NCI-H460 (cell line): ENCODE measurements at places on chromosomes 16 and 17. TPM values are rescaled to one million over a fixed set of nuclear protein-coding genes. Genes with fewer than 3 reads are reported as not detected.
A peak's percentile ranks its signal among the peaks of the same experiment; 100 is the strongest.

Gene NEUROD2
- not detected in 2 replicates for total RNA-seq

Gene CREBBP
- 15.2 and 15.8 TPM in 2 replicates for total RNA-seq

Gene SDR42E1
- total RNA-seq, result not detected in 2 replicates

Gene ZFP90
- total RNA-seq, result 27.6 and 28.6 TPM in 2 replicates

Gene CCDC92B
- not detected in 2 replicates for total RNA-seq

Gene HBQ1
- total RNA-seq, result 1.5 and 2.4 TPM in 2 replicates

Gene MYOCD
- total RNA-seq, result 0.02 TPM in 1 of 2 replicates, not detected in the other

Gene OR2C1
- not detected in 2 replicates for total RNA-seq

Gene CDH8
- not detected in 2 replicates for total RNA-seq

Gene ATMIN
- total RNA-seq, result 26.2 and 33.4 TPM in 2 replicates

Gene ZNF276
- total RNA-seq, result 15.5 and 18.0 TPM in 2 replicates

DNA sequence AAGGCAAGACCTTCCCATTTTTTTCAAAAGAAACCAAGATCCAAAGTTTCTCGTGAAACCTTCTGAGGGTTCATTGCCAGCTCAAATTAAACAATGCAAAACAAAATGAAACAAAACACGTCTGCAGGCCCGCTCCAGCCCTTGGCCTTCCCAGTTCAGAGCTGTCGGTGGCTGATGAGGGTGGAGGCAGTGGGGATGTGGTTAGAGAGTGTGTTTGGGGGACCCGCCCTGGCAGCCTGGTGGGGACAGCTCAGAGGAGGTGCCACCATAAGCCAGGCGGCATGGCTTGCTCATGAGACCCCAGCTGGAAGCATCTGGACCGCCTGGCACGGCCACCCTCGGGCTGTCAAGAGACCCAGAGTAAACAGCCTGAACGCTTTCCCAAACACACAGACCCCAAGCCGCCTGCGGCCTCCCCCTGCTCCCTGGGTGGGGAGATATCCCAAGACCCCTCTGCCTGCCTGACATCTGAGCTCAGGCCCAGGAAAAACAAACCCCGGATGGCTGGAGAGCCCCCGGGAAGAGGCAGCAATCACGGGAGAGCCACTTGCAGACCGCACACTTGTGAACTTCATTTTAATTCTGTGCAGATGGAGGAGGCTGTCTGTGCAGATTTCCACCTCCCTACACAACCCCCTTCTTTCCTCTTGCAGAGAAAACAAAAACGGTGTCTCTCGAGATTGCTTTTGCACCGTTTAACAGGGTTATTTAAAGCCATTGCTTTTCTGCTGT, 35.4 kb upstream of the LITAF start:
- no peak for DNase-seq

GRCh38 chr16:30407102-30407803, at the start of gene ZNF771:
Gene ZNF771 (plus strand): TSS chr16:30407606. CDS start chr16:30408054, 448 bp downstream.
- peak; percentile 86 for DNase-seq

- no peak for DNase-seq
Observed at GRCh38 chr17:63840591-63841349, 1.7 kb downstream of the SMARCD2 start.

DNA sequence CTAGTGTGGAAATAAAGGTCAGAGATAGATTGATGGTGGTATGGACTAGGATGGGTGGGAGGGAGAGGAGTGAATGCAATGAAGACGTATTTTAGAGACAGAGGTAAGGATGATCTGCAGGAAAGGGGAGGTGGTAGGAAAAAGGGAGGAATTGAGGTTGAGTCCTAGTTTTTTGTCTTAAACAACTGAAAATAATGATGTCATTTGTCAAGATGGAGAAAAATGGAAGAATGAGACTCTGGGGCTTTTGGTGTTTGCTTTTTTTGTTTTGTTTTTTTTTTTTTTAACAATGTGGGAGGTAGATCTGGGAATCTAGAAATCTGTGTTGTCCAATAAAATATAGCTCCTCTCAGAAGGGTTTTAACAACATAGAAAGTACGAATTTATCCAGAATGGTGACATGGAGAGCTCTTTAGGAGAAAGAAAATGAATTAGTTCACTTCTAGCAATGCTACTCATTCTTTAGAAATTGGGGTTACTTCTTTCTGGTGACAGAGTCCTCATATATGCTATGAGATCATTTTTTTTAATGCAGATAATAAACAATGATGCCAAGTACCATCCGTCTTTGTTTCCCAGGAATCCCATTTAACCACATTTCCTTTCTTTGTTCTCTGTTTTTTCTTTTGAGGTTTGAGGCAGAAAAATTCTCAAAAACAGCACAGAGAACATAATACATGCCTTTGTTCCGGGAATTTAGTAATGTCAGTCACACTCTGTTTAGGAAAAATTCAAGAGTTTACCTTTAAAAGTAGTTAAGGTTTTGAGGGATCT, 225.3 kb upstream of the COX10 start:
- DNase-seq, result no peak

DNA sequence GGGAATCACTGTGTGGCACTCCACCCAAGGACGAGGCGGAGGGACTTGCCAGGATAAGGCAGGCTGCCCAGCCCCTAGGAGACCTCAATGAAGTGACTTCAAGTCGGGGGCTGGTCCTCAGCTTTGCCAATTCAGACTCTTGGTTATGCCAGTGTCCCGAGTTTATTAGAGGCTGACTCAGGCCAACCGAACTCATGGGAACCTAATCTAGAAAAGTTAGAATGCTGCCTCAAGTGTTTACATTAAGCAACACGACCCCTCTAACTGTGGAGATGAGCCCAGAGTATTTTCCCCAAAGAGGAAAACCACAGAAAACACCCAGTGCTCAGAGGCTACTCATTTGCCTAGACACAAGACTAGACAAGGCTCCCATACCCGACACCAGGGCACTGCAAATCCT, 1.1 kb upstream of the TEKT3 start:
- no peak for DNase-seq

- no peak for DNase-seq
Observed at GRCh38 chr17:47281216-47281615, 27.6 kb downstream of the ITGB3 start.

DNA sequence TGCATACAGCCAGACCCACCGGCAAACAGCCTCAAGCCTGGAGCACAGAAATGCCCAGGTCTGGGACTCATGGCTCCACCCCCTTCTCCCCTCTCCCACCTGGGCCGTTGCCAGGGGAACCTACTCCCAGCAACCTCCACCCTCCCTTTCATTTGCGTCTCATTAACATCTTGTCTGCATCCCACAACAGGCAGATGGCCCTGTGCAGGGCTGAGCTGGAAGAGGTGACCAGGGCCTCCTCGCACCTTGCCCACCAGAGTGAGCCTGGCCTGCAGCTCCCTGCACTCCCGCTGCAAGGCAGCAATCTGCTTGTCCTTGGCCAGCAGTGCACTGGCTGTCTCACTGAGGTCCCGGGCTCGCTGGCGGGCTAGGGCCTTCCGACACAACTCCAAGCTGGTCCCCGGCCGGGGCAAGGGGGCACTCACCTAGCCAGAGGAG, 3.3 kb downstream of the TSPOAP1 start:
- DNase-seq, result no peak

DNA sequence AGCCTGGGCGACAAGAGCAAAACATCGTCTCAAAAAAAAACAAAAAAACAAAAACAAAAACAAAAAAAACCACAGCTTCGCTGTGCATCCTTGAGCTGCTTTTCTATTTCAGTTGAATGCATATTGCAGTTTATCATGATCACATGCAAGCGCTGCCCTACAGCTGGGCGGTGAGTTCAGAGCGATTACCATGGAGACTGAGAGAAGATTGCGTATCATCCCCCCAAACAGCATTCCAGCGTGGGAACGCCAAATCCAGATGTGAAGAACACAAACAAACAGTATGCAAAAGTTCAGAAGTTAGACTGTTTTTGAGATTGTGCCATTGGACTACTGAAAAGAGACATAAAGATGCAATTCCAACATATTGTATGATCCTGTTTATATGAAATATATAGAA, 15.1 kb upstream of the SLC52A1 start:
- no peak for DNase-seq

DNA sequence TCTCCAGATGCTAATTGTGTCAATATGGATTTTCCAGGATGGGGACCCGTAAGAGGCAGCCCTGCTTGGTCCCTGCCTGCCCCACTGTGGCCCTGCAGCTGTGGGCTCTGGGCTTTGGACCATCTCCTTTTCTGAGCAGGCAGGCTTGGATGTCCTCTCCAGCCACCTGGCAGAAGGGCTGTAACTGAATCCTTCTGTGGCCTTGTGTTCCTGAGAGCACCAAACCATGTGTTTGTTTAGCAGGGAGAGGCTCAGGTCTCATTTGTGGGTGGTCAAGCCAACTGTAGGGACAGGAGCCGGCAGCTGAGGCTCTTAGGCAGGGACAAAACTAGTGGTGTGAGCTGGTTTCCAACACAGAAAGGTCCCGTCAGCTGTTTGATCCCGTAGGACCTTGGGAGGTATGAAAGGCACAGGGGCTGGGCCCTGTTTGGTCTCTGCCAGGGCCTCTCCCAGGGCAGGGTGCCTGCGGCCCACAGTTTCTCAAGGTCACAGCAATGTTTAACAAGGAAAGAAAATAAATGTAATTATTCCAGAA, 18.5 kb downstream of the SEC14L5 start:
- no peak for DNase-seq

DNA sequence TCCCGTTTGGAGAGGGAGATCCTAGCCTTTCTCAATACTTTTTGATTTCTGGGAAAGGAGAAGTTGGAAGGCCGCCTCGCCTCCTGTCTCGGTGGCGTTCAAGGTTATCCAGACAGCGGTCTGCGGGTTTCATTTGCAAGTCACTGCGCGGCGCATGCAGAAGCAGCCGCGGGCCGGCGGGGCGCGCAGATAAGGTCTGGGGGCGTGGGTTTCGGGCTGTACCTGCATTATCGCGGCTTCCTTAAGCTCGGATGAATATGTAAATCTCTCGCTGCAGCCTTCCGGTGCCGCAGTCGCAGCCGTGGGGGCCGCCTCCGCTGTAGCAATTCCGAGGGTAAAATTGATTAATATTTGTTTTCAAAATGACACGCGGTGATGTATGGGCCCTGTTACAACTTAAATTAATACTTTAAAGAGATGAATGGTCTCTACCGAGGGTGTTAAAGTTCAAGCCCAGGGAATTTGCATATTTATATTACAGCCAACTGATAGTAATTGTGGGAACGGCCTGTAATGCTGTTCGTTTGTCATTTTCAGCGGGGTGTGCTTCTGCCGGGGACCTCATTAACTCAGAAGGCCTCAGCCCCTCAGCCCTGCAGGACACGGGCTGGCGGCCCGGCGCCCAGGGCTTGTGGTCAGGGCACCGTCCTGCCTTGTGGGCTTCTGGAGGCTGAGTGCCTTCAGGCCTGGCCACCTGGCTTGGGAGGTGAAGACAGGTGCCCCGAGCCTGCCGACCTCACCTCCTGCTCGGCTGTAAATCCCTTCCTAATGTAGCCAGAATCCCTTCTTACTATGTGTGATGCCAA, 99.4 kb downstream of the CYLD start:
- no peak for DNase-seq

DNA sequence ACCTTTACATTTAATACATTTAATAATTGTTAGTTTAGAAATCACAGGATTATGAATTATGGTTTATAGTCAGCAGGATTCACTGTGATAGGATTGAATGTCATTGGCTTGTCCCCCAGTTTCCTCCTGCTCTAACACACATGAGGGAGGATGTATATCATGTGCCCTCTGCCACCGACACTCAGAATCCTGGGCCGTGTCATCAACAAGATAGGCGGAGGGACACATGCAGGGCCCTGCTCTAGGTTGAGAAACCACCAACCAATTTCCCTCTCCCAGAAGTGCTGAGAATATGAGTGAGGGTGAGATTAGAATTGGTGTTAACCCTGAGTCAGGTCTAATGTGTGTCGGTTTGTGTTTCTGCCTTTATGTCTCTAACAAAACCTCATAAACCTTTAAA, 85.1 kb downstream of the CES1 start:
- no peak for DNase-seq

- DNase-seq, result no peak
Observed at GRCh38 chr16:69860233-69861231, 90.6 kb upstream of the CLEC18A start.

DNA sequence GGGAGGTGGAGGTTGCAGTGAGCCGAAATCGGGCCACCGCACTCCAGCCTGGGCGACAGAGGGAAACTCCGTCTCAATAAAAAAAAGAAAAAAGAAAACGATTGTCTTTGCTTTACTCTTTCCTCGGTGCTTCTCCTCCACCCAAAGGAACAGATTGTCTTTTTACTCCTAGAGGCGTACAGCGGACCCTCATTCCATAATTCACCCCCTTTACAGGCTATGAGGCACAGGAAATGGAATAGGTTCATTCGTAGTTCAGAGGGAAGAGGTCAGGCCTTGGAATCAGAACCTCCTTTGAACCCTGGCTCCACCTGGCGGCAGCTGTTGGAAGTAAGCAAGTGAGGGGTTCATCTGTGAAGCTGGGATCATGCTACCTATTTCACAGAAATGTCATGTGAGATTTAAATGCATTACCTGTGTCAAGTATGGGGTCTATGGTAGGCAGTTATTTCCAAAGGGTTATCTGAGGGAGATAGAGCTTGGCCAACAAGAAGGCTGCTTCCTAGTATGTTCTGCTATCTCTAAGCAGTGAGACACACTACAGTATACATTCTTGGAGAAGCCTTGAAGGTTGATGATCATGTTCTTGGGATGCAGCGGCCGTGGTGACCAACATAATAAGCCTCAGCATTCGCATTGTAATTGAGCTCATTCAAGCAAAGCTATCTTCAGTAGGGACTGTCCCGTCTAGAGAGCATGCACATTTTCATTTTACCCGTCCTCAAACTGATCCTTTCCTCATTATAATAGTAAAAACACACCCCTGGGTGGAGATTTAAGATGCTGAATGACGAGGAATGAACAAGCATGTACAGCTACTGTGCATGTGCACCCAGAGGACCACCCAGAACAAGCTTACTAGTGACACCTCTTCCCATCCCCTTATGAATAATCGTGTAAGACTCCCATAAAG, 18.7 kb upstream of the ZNF689 start:
- peak; percentile 84 for DNase-seq

- DNase-seq, result no peak
Observed at GRCh38 chr16:27980076-27980775, 83.3 kb downstream of the GSG1L start.

- peak; percentile 15 for DNase-seq
Observed at GRCh38 chr17:58960068-58960467, 146.6 kb downstream of the TRIM37 start.

DNA sequence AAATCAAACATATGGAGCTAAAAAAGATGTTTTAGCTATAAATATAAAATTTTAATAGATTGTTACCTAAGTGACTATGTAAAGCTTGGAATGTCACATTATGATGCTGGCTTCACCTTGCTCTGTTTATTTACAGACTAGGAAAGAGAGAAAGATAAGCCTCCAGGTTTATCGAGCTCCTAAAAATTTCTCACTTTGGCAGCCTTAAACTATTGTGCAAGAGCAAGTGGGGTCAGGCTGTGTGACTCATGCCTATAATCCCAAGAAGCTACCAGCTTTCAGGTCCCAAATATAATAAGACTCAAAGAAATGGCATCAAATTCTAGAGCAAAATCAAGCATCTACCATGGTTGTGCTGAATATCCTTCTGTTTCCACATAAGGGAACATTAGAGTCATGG, 34.3 kb upstream of the PRSS54 start:
- DNase-seq, result peak; percentile 21
